ENCODE measurements at places on chromosomes 2 and 18.

GRCh38 chr2:231039821-231040364 is 2.6 kb downstream of the C2orf72 start:
- DNase-seq: no peak

- DNase-seq: no peak
Observed at GRCh38 chr18:38900031-38900430, 1334.4 kb upstream of the CELF4 start.

DNA sequence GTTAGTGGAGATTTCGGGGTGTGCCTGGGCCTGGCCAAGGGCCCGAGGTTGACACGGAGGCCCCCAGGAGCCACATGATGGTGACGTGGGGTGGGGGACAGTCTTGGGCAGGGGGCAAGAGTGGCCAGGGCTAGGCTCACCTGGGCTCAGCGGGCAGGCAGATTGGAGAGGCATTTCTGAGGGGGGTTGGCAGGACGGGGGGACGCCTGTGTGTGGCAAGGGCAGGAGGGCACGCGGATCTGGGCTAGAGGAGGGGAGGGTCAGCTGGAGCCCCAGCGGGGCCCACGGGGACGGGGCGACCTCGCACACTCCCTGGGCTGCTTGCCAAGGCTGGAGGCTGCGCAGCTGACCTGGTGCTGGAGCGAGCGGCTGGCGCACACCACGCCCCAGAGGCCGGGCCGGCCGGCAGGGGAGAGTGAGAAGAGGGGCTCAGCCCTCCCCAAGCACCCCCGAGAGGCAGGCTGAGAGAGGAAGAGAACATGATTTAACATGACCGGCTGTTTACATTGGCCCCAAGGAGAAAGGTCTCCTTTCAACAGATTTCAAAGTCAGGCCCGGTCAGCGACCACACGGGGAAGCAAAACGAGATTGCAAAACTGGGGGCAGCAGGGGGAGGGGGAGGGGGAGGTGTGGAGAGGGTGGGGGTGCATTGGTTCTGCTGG is 38.0 kb upstream of the SNED1 start:
- DNase-seq: no peak

GRCh38 chr18:49565612-49566011 is 3.8 kb downstream of the LIPG start:
- DNase-seq: peak; percentile 46

GRCh38 chr2:38499548-38500282 is 103.0 kb downstream of the HNRNPLL start:
- DNase-seq: no peak

All from cerebellum (tissue), 4 donors.